ENCODE measurements at places on chromosomes 7 and 10. TPM values are rescaled to one million over a fixed set of nuclear protein-coding genes. Genes with fewer than 3 reads are reported as not detected.
A peak's percentile ranks its signal among the peaks of the same experiment; 100 is the strongest.

GRCh38 chr7:37853468-37853867 is 5.1 kb downstream of the NME8 start:
- DNase-seq: no peak

- no peak for DNase-seq
Observed at GRCh38 chr7:110204527-110204926, 886.4 kb upstream of the LRRN3 start.

- peak; percentile 75 for DNase-seq
Observed at GRCh38 chr10:133475425-133475734, 21.6 kb downstream of the SCART1 start.

DNA sequence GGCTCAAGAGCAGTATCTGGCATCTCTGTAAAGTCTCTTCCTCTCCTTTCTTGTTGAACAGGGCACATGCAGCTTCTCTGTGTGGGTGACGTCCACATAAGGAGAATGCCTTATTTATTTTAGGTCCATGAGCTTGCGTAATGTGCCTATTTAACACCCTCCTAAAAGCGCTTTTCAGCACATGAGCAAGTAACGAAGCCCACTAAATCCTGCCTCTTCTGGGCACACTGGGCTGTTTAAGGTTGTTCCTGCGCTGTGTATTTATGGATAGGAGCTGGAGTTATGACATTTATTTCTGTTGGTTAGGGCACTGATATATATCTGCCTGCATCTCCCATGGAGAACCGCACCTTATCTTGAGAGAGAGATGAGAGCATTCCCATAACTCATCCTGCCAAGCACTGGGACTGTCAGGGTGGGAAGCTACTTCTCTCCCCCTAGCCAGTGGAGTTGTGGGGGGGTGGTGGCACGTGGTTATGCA is 76.1 kb downstream of the LRRC4 start:
- DNase-seq: no peak

The PDZD7 gene
- total RNA-seq: 0.72 TPM

DNA sequence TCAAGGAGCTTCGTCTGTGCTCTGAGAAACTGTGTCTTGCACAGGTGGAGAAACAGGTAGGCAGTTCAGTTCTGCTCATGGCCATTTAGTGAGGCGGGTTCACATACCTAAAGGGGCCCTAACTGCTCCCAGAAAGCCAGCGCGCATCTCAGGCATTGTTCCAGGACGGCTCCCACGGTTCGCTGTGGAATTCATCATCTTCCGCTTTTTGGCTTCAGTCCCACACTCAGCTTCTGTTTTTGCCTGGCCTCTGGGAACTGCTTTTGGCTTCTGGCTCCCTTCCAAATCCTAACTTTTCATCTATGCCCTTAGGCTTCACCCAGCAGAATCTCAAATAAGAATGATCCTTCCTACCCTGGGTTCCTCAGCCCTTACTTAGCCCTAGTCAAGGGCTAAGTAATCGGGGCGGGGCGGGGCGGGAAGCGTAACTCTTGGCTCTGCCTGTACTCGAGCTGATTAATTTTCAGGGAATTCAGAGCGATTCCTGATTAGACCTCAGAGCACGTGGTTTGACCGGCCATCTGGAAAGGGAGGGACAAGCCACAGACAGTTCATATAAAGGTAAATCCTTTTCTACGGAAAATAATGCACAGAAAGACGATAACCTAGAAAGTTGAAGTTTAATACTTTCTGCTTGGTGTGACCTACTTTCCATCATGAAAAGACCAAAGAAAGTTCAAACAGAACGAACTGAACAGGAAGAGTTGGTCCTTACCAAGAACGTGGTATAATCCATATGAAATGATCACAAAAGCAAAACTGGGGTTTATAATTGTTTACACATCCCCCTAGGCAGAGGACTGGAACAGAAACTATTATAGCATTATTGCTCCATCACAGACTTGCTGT is 105.7 kb downstream of the ST8SIA6 start:
- DNase-seq: peak; percentile 60

DNA sequence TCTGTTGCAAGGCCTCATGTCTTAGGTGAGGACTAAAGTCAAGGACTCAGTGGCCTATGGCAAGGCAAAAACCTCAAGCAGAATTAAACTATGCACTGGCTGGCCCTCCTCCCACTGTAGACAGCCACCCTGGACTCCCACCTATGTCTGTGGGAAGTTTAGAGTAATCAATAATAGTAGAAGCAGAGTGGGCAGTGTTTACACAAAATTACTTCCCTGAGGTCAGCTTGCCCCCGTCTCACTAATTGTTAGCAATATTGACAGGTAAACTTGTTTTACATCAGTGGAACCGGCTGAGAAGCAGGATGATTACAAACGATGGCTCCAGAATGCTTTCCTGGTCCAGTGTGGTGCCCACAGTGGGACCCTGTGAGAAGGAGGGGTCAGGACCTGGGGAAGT is 27.9 kb upstream of the NPFFR1 start:
- no peak for DNase-seq

- DNase-seq: no peak
Observed at GRCh38 chr10:97718659-97719142, 5.2 kb downstream of the MARVELD1 start.

The ACTL6B gene
- total RNA-seq: not detected

DNA sequence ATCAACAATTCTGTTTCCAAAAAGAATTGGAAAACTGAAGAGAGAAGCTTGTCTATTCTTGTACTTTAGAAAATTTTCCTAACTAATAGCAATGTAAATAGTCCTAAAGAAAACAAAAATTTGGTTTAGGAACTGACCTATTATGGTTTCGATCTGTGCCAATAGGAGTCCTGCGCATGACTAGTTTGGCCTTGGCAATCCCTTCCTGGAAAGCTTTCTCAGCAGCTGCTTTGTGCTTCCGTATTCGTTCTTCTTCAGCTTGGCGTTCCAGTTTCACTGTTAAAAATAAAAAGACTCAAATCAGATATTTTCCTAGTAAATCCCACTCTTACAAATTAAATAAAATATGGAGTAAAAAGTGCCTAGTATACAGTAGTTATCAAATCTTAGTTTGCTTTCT is 36.6 kb downstream of the FZD9 start:
- DNase-seq: no peak

DNA sequence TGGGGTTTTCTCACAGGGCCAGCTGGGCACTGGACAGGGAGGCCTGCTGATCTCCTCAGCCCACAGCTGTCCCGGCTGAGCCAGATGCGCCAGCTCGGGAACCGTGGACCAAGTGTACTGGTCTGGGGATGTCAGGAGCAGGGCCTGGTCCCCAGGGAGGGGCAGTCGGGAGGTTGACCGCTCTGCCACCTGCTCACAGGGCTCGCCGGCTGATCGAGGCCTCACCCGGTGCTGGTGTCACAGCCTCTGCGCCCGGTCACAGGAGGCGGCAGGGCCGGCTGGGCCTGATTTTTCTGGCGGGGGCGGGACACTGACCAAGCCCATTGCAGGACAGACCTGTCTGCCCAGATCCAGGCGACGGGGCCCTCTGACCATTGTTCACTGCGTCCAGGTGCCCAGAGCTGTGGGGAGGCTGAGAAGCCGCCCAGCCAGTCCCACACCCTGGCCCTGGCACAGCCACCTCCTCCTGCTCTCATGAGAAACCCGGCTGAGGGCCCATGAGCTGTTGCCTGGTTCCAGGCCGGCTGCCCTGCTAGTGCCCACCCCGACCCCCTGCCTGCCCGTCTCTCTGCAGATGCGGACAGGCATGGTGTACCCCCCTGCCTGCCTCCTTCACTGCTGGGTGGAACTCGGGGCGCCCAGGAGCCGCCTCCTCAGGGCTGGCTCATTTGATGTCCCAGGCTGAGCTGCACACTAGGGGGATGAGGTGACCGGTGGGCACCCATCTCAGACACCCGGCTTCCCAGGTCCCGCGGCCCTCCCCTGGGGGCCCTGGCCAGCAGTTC is 3.0 kb upstream of the TMEM184A start:
- peak; percentile 80 for DNase-seq
